ENCODE measurements at places on chromosomes 11 and 22.

GRCh38 chr11:69666752-69667536, 8.2 kb downstream of the LTO1 start:
- DNase-seq, result no peak

- no peak for DNase-seq
Observed at GRCh38 chr22:23305922-23306374, 125.6 kb downstream of the BCR start.

GRCh38 chr11:32100495-32100894, 9.6 kb downstream of the RCN1 start:
- DNase-seq, result no peak

DNA sequence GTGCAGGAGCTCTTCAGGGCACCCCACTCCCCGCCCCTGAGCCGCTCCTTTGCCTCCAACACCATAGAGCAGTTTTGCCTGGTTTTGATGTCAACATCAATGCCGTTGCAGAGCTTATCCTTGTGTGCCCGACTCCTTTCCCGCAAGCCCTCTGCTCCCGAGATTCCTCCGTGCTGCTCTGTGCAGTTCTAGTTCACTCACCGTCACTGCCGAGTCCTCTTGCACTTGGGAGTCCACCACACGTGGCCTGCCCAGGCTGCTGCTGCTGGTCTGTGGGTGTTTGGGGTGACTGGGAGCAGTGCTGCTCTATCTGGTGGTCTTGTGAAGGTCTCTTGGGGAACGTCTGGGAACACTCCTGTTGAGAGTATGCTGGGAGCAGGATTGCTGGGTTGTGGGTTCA, 63.8 kb upstream of the ANO1 start:
- DNase-seq, result no peak

- no peak for DNase-seq
Observed at GRCh38 chr11:35785287-35786167, 123.0 kb downstream of the TRIM44 start.

GRCh38 chr11:58586998-58587397, 8.1 kb downstream of the ZFP91 start:
- no peak for DNase-seq

GRCh38 chr11:127612607-127613006, 612.0 kb upstream of the KIRREL3 start:
- no peak for DNase-seq

DNA sequence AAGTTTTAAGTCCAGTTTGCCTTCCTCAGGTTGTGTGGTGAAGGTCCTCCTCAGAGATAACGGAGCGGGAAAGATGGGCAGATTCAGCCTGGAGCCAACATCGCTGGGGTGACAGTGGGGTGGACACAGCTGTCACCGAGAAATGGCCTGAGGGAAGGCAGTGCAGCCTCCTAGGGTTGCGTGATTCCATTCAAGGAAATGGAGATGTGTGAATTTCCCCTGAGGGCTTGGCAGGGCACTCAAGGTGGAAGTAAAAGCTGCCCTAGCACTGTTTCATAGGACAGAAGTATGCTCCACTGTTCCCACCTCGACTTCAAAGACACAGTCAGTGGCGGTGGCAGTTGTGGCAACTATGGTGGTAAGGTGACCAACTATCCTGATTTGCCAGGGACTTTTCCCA, 15.4 kb upstream of the CAT start:
- DNase-seq, result no peak

All from stimulated activated CD8-positive, alpha-beta memory T cell treated with anti-CD3 and anti-CD28 coated beads, Interleukin-4, amount 100 ng/mL, for 4 hours (primary cell).